Amygdala (tissue), 56 donors: ENCODE measurements at places on chromosomes 13 and 19.

DNA sequence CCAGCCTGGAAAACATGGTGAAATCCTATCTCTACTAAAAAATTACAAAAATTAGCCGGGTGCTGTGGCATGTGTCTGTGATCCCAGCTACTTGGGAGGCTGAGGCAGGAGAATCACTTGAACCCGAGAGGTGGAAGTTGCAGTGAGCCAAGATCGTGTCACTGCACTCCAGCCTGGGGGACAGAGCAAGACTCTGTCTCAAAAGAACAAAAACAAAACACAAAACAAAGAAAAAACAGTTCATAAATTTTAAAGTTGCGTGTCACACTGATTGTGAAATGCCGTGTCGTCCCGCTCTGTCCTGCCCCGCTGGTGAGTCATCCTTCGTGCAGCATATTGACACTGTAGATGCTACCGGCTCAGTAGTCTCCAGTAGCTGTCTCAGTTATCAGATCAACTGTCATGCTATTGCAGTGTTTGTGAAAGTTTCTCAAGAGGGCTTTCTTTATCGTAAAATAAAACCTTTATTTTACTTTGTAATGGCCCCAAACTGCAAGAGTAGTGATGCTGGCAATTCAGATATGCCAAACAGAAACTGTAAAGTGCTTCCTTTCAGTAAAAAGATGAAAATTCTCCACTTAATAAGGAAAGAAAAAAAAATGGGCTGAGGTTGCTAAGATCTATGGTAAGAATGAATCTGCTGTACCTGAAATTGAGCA lies 36.4 kb upstream of the IGFL1 start:
- DNase-seq = no peak

DNA sequence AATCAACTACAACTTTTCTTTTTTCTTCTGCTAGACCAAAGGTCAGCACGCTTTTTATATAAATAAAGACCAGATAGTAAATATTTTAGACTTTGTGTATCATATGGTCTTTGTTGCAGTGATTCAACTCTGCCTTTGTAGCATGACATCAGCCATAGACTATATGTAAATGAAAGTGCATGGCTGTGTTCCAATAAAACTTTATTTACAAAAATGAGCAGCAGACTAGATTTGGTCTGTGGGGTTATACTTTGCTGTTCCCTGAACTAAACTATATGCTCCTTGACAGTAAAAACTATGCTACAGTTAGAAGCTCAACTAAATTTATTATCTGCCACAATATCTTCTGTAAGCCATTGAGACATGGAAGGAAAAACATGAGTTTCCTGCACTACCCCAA lies 100.0 kb downstream of the RNASEH2B start:
- DNase-seq = no peak

DNA sequence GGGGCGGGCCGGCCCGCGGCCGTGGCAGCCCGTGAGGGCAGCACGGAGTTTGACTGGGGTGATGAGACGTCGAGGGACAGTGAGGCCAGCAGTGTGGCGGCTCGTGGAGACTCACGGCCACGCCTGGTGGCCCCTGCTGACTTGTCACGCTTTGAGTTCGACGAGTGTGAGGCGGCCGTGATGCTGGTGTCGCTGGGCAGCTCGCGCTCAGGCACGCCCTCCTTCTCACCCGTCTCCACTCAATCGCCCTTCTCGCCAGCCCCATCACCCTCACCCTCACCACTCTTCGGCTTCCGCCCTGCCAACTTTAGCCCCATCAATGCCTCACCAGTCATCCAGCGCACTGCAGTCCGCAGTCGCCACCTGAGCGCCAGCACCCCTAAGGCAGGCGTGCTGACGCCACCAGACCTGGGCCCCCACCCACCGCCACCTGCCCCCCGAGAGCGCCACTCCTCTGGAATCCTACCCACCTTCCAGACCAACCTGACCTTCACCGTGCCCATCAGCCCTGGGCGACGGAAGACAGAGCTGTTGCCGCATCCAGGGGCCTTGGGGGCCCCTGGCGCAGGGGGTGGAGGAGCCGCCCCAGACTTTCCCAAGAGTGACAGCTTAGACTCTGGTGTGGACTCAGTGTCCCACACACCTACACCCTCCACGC lies 4.5 kb downstream of the CIC start:
- no peak for DNase-seq

DNA sequence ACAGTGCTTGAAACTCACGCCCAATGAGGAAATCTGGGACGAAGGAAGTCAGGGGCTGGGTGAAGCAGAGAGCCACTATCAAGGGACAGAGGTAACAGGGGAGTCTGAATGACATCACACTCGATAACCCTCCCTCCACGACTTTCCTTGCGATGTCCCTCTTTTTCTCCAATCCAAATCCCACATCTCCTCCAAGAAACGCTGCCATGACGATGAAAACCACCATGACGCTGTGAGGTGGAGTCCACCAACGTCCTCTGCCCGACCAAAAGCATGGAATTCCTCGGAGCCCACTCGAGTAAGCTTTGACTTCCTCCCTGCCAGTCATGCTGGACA lies 967 bp downstream of the REXO1 start:
- DNase-seq = no peak

DNA sequence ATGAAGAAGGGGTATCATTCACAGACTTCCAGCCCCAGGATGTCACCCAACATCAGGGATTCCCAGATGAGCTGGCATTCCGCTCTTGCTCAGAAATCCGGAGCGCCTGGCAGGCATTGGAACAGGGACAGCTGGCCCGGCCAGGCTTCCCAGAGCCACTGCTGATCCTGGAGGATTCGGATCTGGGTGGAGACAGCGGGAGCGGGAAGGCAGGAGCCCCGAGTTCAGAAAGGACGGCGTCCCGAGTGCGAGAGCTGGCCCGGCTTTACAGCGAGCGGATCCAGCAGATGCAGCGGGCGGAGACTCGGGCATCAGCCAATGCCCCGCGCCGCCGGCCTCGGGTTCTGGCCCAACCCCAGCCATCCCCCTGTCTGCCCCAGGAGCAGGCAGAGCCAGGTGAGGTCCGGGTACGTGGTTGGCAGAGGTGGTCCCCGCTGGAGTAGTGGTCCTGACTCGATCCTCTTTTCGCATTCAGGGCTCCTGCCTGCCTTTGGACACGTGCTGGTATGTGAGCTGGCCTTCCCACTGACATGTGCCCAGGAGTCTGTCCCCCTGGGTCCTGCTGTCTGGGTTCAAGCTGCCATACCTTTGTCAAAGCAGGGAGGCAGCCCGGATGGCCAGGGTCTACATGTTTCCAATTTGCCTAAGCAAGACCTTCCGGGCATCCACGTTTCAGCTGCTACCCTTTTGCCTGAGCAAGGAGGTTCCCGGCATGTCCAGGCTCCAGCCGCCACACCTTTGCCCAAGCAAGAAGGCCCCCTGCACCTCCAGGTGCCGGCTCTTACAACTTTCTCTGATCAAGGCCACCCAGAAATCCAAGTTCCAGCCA lies 11.0 kb downstream of the PLEKHG2 start:
- DNase-seq = no peak

GRCh38 chr13:71493189-71493588 lies 373.8 kb downstream of the DACH1 start:
- no peak for DNase-seq

GRCh38 chr19:4597278-4597974 lies 37.9 kb upstream of the SEMA6B start:
- no peak for DNase-seq

GRCh38 chr13:45331123-45331619 lies 9.8 kb downstream of the TPT1 start:
- DNase-seq = no peak

GRCh38 chr13:41791056-41791455 lies 169.9 kb downstream of the VWA8 start:
- no peak for DNase-seq

GRCh38 chr19:31419871-31420445 lies 70.7 kb upstream of the TSHZ3 start:
- DNase-seq = no peak

GRCh38 chr13:74794582-74794981 lies 660.4 kb upstream of the KLF12 start:
- DNase-seq = no peak

GRCh38 chr19:55443045-55443823 lies at the start of gene SHISA7:
TSS of gene SHISA7 (minus strand) at chr19:55443300. CDS start at chr19:55442863, 437 bp downstream.
- DNase-seq = peak; percentile 57

GRCh38 chr19:40716031-40716481 lies 630 bp downstream of the COQ8B start:
- DNase-seq = no peak

GRCh38 chr19:2475018-2475701 lies 767 bp upstream of the GADD45B start:
- no peak for DNase-seq

DNA sequence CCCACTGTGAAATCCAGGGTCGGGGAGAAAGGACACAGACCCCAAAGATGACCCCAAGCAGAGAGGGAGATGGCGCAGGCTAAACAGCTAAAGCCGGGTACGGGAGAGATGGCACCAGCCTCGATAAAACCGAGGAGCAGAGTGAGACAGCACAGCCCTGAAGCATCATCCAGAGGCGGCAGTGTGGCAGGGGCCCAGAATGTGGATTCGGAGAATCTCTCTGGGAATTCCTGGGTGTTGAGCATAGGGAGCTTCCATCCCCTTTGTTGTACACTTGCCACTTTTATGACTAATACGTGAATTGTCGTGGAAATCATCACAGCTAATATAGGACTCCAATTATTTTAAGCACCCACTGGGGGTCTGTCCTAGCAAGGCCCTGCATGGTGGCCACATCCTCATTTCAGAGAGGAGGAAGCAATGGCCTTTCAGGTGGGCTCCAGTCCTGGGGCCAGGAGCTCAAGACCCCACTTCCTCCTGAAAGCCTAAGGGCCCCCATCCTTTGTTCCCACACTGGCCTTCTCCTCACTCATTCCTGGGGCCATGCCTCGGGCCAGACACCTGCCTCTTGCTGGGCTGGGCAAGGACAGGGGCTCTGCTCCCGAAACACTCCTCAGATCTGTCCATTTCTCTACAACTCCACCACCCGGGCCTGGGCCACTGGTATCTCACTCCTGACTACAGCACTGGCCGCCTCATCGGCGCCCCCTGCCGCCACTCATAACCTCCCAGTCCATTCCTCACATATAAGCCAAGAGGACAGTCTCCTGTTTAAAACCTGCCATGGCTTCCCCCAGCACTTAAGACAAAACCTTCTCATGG lies 29.3 kb upstream of the ATP1A3 start:
- no peak for DNase-seq

DNA sequence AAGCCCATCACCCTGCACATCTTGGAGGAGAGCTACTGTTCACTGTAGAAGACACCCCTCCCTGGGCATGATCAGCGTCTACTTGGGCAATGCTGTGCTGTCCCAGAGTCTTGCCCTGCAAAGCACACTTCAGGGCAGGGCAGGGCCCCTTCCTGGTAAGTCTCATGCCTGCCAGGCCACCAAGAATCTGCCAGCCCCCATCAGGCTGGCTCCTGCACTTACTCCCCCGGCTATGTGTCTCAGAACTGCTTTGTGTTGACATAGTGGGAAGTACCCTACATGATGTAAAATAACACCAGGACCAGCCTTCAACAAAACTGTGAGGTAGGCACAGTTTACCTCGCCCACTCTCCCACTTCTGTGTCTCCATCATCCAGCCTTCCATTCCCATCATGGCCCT lies 27.8 kb upstream of the ATP12A start:
- no peak for DNase-seq

GRCh38 chr13:100438059-100438788 lies 150.4 kb downstream of the GGACT start:
- DNase-seq = no peak

DNA sequence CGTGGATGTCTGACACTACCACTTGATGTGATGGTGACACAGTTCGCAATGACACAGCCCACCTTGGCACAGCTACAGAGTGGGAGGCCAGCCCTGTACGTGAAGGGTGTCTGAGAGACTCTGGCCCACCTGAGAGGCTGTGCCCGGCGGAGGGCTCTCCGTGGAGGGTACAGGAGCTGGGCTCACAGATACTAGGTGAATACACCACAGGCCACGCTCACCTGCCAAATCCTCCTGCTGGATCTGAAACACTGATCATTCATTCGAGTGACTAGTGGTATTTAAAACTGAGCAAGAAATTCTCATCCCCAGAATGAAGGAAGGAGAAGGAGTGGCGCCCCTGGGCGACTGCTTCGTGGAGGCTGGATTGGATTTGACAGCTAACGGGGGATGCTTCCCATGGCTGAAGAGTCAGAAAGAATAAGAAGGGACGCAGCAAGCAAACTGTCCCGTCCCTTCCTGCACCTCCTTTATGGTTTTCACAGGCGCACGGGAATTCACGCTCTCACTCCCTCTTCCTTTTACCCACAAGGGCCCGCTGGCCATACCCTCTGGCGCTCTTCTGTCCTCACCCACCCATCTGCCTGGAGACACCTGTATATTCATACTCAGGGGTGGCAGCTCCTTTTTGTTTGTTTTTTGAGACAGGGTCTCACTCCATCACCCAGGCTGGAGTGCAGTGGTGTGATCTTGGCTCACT lies 25.0 kb downstream of the CEBPG start:
- no peak for DNase-seq

DNA sequence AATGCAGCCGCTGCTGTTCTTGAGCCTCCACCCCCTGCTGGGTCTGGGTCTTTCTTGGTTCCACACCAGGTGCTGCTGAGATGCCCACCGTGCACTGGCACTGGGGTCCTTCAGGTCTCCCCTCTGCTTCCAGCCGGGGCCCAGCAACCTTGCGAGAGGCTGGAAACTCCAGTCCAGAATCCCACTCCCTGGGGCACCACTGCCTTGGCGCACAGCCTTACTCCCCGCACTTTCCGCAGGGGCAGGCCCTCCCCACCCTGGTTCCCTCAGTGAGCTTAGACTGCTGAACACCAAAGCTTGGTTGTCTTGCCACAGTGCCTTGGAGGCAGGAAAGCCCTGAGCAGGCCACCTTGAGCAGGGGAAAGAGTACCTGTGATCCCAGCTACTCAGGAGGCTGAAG lies 60.0 kb downstream of the ANKRD10 start:
- DNase-seq = no peak

GRCh38 chr19:35592226-35592625 lies 6.3 kb downstream of the PMIS2 start:
- no peak for DNase-seq

- no peak for DNase-seq
Measured at GRCh38 chr19:2726904-2727639, 5.9 kb upstream of the DIRAS1 start.

GRCh38 chr13:108322206-108322824 lies 52.8 kb downstream of the TNFSF13B start:
- DNase-seq = no peak

GRCh38 chr13:34523406-34523805 lies 418.7 kb upstream of the NBEA start:
- no peak for DNase-seq

DNA sequence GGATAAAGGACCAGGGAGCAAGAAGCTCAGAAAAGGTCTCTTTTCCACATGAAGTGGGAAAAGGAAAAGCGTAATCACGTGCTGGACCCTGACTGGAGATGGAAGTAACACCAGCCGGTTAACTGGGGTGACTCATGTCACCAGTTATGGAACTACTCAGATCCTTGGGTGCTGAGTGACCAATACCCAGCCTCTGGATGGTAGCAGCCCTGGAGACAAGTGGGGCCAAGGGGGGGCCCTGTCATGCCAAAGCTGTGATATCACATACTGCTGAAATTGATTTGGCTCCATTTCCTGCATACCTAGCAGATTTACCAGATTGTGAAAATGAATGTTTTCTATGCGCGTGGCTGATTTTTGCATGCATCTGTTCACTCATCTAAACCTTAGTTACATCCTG lies 158.9 kb downstream of the ZIC5 start:
- no peak for DNase-seq

- no peak for DNase-seq
Measured at GRCh38 chr13:59901191-59901590, 262.5 kb downstream of the DIAPH3 start.
